ENCODE measurements at places on chromosomes 5 and 9. TPM values are rescaled to one million over a fixed set of nuclear protein-coding genes. Genes with fewer than 3 reads are reported as not detected.

DNA sequence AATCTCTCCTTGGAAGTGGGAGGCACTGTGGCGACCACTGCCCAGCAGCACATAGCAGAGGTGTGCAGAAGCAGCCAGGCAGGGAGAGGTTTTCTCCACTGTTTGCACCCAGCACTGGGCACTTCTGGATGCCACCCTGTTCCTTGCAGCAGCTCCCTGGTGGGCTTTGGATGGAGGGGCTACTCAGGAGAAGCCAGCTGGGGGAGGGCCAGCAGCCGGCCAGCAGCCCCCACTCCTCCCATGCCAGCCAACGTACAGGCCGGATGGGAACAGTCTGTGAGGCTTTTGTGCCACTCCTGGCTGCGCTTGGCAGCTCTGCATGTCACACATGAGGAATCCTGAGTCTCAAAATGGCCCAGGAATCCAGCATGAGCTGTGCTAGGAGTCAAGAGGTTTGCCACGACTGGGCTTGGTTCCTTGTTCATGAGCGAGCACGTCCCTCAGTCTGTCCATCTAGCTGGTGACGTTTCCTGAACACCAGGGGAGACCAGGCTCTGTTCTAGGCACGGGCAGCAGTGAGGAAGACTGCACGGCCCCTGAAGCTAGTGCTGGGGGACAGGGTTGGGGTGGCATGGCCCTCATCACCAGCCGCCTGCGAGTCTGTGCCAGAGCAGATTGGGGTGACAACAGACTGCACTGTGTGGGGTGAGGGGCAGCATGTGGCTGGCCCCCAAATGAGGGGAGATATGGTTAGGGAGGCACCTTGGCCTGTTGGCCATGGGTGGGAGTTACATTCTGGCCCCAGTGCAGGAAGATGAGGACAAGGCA lies 10.1 kb downstream of the PHF2 start:
- no peak overlapping the region for H3K4me3 ChIP-seq
- no peak for DNase-seq
- H3K27me3 ChIP-seq = no peaks in the 10 kb centered on the region
- peaks cover 38% of the 10 kb centered on the region for H3K4me1 ChIP-seq

Gene BASP1
- 0.66 TPM for total RNA-seq

- no peaks in the 10 kb centered on the region for H3K27me3 ChIP-seq
- no peaks in the 10 kb centered on the region for H3K36me3 ChIP-seq
- H3K27ac ChIP-seq = no peak overlapping the region
- no peak overlapping the region for H3K4me3 ChIP-seq
- H3K4me1 ChIP-seq = no peaks in the 10 kb centered on the region
- DNase-seq = no peak
These were observed 43.4 kb downstream of the RXRA start for GRCh38 chr9:134369416-134370212.

GRCh38 chr5:101278917-101279316 lies 375.8 kb upstream of the ST8SIA4 start:
- no peaks in the 10 kb centered on the region for H3K27me3 ChIP-seq
- DNase-seq = no peak
- H3K36me3 ChIP-seq = no peaks in the 10 kb centered on the region

GRCh38 chr9:93090091-93090655 lies 5.8 kb upstream of the CARD19 start:
- H3K4me1 ChIP-seq = peaks cover 59% of the 10 kb centered on the region
- H3K27ac ChIP-seq = peak overlapping the region; percentile 34
- H3K4me3 ChIP-seq = no peak overlapping the region
- H3K36me3 ChIP-seq = peaks cover 46% of the 10 kb centered on the region
- DNase-seq = no peak

GRCh38 chr9:124513376-124513994 lies 6.3 kb upstream of the NR5A1 start:
- no peak for DNase-seq
- H3K36me3 ChIP-seq = no peaks in the 10 kb centered on the region
- no peak overlapping the region for H3K27ac ChIP-seq
- peaks cover 3% of the 10 kb centered on the region for H3K4me1 ChIP-seq
- H3K27me3 ChIP-seq = no peaks in the 10 kb centered on the region
- H3K4me3 ChIP-seq = no peak overlapping the region

- H3K36me3 ChIP-seq = peaks cover 38% of the 10 kb centered on the region
- peak within 1 kb of the TSS; percentile 88 for H3K4me3 ChIP-seq
- peak; percentile 82 for DNase-seq
- H3K4me1 ChIP-seq = peaks cover 9% of the 10 kb centered on the region
- H3K27ac ChIP-seq = peak within 1 kb of the TSS; percentile 84
These were observed at the start of gene ALDH1B1 for GRCh38 chr9:38392235-38393127. TSS of gene ALDH1B1 (plus strand) at chr9:38392702. CDS start at chr9:38395749, 3,047 bp downstream.

Gene GPR151
- total RNA-seq = not detected

- H3K4me3 ChIP-seq = no peak overlapping the region
- no peaks in the 10 kb centered on the region for H3K4me1 ChIP-seq
These were observed 65.2 kb upstream of the MAP1B start for GRCh38 chr5:72042097-72042496.

DNA sequence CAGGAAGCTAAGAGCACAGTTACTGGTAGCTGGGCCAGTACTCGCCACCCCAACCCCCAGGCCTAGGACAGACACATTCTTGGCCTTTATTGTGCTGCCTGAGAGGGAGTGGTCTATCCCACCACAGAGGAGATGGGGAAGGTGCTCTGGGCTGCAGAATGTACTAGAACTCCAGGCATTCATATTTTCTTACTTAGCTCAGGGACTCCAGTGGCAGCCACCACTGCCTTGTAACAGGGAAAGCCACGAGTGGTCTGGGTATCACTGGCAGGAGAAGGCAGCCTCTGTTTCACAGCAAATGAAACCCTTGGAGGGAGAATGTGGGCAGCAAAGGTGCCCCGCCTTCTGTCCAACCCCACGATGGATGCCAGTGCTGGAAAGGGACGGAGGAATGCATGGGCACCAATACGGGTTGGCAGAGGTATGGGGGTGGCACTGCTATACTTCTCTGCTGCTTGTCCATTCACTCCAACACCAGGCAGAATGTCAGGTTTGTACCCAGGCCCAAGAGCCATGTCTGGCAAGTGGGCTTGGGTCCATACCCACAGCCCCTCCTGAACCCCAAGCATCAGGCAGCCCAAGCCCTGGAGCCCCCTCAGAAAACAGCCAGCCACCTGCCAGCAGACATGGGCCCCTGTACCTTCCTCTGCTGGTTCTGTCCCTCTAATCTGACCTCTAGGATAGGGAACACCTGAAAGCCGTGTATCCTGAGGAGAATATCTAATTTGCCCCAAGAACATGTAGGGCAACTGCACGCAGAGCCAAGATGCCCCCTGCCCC lies 4.6 kb downstream of the SEPTIN8 start:
- no peak overlapping the region for H3K27ac ChIP-seq
- DNase-seq = no peak
- H3K27me3 ChIP-seq = no peaks in the 10 kb centered on the region
- peaks cover 3% of the 10 kb centered on the region for H3K4me1 ChIP-seq

Gene MYMK
- not detected for total RNA-seq

DNA sequence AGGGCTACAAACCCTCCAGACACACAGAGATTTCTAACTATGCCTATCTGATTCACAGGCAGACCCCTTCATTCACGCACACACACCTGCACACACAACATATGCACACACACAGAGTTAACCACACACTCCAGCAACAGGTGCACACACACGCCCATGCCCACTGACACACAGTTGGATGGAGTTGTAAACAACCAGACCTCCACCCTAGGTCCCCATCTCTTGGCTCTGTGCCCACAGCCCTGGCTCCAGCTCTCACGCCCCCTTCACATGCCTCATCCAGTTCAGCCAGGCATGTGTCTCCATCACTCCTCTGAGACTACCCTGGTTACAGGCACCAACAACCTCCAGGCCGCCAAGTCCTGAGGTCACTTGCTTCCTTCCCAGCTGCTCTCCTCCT lies 61.1 kb downstream of the PSD2 start:
- no peaks in the 10 kb centered on the region for H3K4me1 ChIP-seq
- H3K4me3 ChIP-seq = no peak overlapping the region
- H3K36me3 ChIP-seq = no peaks in the 10 kb centered on the region
- no peak for DNase-seq
- no peaks in the 10 kb centered on the region for H3K27me3 ChIP-seq
- H3K27ac ChIP-seq = no peak overlapping the region

- peaks cover 19% of the 10 kb centered on the region for H3K4me1 ChIP-seq
- peak overlapping the region; percentile 53 for H3K4me3 ChIP-seq
- peak; percentile 71 for DNase-seq
- no peaks in the 10 kb centered on the region for H3K36me3 ChIP-seq
- H3K27ac ChIP-seq = peak overlapping the region; percentile 71
These were observed 1.5 kb upstream of the SHC3 start for GRCh38 chr9:89179895-89180734.

Gene NDFIP1
- total RNA-seq = 100 TPM

- H3K27me3 ChIP-seq = peaks cover 81% of the 10 kb centered on the region
- H3K36me3 ChIP-seq = peaks cover 2% of the 10 kb centered on the region
- no peak overlapping the region for H3K27ac ChIP-seq
- DNase-seq = no peak
- H3K4me1 ChIP-seq = peaks cover 23% of the 10 kb centered on the region
These were observed 1.4 kb downstream of the EFNA5 start for GRCh38 chr5:107669096-107670031.

GRCh38 chr5:17379100-17379951 lies 118.7 kb upstream of the TAF11L2 start:
- DNase-seq = no peak
- no peaks in the 10 kb centered on the region for H3K4me1 ChIP-seq
- H3K4me3 ChIP-seq = no peak overlapping the region

- H3K27me3 ChIP-seq = no peaks in the 10 kb centered on the region
- no peak overlapping the region for H3K4me3 ChIP-seq
- peaks cover 27% of the 10 kb centered on the region for H3K4me1 ChIP-seq
- no peak overlapping the region for H3K27ac ChIP-seq
- DNase-seq = no peak
These were observed 71.2 kb downstream of the ANKRD55 start for GRCh38 chr5:56161927-56162326.

Gene GFRA3
- total RNA-seq = 0.18 TPM

Gene VCAN
- total RNA-seq = not detected

DNA sequence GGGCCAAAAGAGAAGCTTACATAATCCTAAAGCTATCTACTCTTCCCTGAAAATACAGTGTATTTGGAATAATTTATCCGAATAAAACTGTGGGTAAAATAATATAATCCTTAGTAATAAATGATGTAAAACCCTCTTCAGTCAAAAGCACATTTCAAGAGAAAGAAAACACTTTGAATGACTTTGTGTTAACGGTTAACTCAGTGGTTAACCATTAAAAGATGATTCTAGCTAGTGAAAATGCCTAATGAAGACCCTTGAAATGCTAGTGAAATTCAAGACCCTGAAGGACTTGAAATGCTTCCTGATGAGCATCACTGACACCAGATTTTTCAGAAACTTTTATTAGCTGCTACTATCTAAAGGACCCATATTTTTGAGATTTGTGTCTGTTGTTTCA lies 70.7 kb downstream of the COX7C start:
- no peak overlapping the region for H3K4me3 ChIP-seq
- H3K27me3 ChIP-seq = no peaks in the 10 kb centered on the region
- DNase-seq = no peak
- no peaks in the 10 kb centered on the region for H3K4me1 ChIP-seq

Gene MARCHF3
- total RNA-seq = 5.7 TPM

GRCh38 chr5:147887930-147888329 lies 9.4 kb downstream of the SCGB3A2 start:
- peaks cover 18% of the 10 kb centered on the region for H3K27me3 ChIP-seq
- no peak overlapping the region for H3K4me3 ChIP-seq
- DNase-seq = no peak
- no peaks in the 10 kb centered on the region for H3K4me1 ChIP-seq
- H3K27ac ChIP-seq = no peak overlapping the region

GRCh38 chr5:102106599-102106998 lies 189.5 kb downstream of the SLCO4C1 start:
- H3K4me3 ChIP-seq = no peak overlapping the region
- DNase-seq = no peak
- no peaks in the 10 kb centered on the region for H3K36me3 ChIP-seq
- H3K27me3 ChIP-seq = no peaks in the 10 kb centered on the region

DNA sequence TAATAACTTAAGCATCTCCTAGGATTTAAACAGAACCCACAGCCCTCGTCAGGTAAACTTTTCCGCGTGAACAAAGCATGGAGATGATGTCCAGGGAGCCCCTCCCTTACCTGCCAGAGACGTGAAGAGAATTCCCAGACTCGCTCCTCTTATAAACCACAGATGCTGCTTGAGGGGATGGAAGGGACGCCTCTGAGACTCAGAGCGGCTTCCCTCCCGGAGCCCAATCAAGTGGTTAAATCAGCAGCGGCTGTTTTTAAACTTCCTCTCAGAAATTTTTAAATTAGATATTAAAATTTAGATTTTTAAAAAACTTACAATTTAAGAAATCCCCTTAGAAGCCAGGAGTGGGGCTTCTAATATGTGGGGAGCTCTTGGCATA lies 71.8 kb downstream of the RAPGEF1 start:
- H3K27ac ChIP-seq = peak overlapping the region; percentile 98
- H3K36me3 ChIP-seq = peaks cover 21% of the 10 kb centered on the region
- DNase-seq = no peak

Gene ANKRD34B
- total RNA-seq = not detected

DNA sequence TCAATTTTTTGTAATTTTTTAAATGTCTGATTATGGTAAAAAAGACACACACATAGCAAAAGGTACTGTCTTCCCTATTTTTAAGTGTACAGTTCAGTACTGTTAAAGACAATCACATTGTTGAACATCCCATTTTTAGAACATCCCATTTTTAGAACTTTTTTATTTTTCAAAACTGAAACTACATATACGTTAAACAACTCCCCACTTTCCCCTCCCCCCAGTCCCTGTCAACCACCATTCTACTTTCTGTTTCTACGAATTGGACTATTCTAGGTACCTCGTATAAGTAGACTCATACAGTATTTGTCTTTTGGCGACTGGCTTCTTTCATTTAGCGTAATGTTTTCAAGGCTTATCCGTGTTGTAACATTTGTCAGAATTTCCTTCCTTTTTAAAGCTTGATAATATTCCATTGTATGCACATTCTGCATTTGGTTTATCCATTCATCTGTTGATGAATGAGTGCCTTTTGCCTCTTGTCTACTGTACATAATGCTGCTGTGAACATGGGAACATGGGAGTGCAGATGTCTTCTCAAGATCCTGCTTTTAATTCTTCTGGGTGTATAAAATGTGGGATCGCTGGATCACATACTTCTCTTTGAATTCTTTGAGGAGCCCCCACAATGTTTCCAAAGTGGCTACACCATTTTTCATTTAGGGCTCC lies 154.0 kb downstream of the PIK3R1 start:
- H3K4me1 ChIP-seq = peaks cover 36% of the 10 kb centered on the region
- H3K36me3 ChIP-seq = peaks cover 2% of the 10 kb centered on the region
- peak; percentile 46 for DNase-seq
- peak overlapping the region; percentile 29 for H3K4me3 ChIP-seq

DNA sequence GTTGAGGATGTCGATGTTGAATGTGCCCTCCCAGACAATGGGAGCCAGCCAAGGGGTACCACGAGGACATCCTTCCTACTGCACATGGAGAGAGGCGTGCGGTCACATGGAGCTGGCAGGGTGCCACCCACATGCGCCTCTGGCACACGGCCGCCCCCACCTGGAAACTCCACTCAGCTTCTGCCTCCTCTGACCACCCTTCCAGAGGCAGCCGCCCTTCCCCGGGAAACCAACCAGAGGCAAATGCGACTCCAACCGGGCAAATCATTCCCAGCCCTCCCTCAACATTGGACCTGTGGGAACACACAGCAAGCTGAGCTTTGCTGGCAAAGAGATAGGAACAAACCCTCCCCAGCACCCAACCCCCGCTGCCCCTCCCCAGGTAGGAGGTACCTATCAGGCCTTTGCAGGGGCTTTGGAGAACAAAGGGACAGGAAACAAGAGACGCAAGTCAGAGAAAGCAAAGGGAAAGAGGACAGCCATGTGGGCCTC lies 17.5 kb downstream of the ABO start:
- H3K27ac ChIP-seq = no peak overlapping the region
- no peaks in the 10 kb centered on the region for H3K27me3 ChIP-seq
- no peak overlapping the region for H3K4me3 ChIP-seq
- no peak for DNase-seq

Gene NDUFS6
- 40.5 TPM for total RNA-seq

Measured in activated naive CD8-positive, alpha-beta T cell treated with anti-CD3 and anti-CD28 coated beads for 36 hours (primary cell).